ENCODE measurements at places on chromosomes 13 and 19.

GRCh38 chr13:27959976-27960361 is 9.1 kb downstream of the CDX2 start:
- DNase-seq, result no peak

DNA sequence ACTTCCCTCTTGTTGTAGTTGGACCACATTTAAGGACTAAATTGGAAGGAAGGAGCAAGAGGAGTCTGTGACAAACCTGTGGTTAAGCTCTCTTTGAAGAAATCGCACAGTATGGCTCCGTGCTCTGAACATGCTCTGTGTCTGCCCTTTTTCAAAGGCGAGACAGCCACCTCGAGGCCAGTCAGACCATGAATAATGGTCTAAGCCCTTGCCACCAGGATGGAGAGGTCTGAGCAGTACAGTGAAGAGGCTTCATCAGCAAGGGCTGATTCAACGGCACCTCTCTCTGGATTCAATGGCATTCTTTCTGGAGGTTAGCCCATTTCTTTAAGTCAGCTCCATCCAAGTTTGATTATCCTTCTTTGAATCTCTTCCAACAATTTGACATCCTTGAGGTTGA is 30.9 kb downstream of the FAM216B start:
- no peak for DNase-seq

DNA sequence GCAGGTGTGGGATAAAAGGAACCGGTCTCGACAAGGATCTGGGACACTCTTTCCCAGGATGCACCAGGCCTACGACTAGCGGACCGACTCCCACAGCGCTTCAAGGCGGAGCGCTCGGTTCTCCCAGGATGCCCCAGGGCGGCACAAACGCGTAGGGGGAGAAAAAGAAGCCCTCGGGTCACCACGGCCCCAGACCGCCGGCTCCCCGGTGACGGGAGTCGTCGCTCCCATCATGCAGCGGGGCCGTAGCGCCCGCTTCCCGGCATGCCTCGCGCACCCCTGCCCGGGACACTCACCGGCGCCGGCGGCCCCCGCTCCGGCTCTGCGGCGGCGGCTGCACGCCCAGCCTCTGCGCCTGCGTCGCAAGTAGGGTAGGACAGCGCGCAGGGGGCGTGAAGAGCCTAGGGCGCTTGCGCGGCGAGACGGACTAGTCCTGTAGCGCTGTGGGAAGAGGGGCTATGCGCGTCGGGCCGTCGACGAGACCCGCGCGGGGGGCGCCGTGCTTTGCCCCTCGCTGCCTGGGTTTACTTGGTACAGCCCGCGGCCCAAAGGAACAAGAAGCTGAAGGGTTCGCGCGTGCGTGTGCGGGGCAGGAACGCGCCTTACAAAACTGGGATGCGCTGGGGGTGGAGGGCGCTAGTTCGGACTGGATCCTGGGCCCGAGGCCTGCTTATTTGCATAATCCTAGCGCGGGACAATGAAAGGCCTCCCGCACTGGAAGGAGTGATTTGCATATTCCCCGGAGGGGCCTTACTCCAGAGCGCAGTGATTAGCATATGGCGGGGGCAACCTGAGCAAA is at the start of gene ZNF428:
Gene ZNF428 (minus strand): TSS at position 368 of the 799 bp plus-strand sequence. CDS start 5,325 bp downstream, outside the sequence.
- DNase-seq, result peak; percentile 87

GRCh38 chr13:100826441-100826840 is 151.8 kb upstream of the TMTC4 start:
- DNase-seq, result no peak

GRCh38 chr13:48637601-48638000 is 16.1 kb upstream of the CYSLTR2 start:
- DNase-seq, result no peak

DNA sequence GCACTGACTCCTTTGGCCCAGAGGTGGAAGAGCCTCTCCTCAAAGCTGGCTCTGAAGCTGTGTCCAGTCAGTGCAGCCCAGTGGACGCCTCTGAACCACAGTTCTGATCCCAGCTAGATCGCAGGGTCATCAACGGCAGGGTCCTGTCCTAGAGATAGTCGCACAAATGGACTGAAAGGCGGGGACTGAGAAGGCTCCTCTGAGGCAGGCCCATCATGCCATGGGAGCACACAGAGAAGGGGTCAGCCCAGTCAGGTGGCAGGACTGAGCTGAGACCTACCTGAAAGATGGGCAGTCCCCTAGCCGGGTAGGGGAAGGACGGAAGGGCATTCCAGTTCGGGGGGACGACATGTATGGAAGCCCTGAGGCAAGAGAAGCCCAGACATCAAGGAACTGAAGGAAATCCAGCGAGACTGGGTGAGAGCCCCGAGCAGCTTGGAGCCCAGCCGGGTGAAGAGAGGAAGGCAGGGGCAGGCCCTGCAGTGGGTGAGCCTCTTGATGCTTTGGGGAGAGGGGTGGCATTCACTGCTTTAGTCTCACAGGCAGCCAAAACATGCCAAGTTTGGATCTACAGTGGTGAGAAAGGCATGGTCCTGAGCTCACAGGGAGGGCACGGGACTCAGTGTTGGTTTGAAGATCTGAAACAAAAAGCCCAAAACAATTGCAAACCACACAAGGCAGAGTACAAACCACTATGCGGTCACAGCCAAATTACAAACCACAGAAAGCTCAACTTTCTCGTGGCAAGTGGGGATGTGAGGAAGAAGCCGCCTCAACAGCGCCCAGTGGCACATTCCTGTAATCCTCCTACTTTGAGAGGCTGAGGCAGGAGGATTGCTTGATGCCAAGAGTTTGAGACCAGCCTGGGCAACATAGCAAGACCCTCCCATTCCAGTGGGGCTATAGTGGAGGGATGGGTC is 10.0 kb downstream of the CALM3 start:
- DNase-seq, result peak; percentile 9

- no peak for DNase-seq
Measured at GRCh38 chr13:49183672-49184325, 36.3 kb upstream of the MLNR start.

- DNase-seq, result no peak
Measured at GRCh38 chr19:31597616-31598015, 248.4 kb upstream of the TSHZ3 start.

GRCh38 chr13:77196052-77196618 is 130.8 kb downstream of the MYCBP2 start:
- DNase-seq, result no peak

DNA sequence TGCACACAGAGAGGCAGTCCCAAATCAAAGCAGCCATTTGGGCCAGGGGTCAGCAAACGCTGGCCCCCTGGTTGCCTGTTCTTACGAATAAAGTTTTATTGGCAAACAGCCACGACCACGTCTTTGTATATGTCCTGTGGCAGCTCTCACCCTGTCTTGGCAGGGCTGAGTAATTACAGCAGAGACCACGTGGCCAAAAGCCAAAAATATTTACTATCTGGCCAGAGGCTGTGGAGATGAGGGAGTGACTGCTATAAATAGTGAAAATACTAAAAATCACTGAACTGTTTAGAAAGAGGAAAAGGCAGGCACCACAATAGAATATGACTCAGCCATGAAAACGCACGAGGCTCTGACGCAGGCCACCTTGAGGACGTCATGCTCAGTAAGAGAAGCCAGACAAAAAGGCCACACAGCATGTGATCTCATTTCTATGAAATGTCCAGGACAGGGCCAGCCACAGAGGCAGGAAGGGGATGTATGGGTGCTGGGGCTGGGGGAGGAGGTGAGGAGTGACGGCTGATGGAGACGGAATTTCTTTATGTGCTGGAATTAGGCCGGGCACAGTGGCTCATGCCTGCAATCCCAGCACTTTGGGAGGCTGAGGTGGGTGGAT is 29.4 kb downstream of the SMIM24 start:
- peak; percentile 65 for DNase-seq

All from left ventricle myocardium inferior (tissue), 1 donor.